Breast epithelium (tissue), 4 donors: ENCODE measurements at places on chromosomes 2 and 18.

DNA sequence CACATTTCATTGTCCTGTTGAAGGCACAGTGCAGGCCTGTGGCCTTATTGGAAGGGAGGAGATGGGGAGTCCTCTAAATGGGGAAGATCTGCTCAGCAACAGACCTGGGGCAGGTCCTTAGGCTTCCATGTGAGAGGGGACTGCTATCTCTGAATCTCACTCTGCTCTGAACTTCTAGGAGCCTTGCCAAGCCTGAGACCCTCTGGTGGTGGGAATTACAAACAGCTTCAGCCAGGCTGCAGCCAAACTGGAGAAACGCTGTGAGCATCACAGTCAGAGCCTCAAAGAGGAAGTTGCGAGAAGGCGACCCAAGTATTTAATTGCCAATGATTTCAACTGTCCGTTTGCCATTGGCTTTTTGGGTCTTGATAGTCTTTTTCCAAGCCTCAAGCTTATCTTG is 66.8 kb upstream of the MC2R start:
- H3K36me3 ChIP-seq, result no peaks in the 10 kb centered on the region
- DNase-seq, result no peak
- H3K27ac ChIP-seq, result no peak overlapping the region
- no peaks in the 10 kb centered on the region for H3K27me3 ChIP-seq
- no peaks in the 10 kb centered on the region for H3K4me1 ChIP-seq

GRCh38 chr2:120844070-120844738 is 108.5 kb downstream of the GLI2 start:
- no peaks in the 10 kb centered on the region for H3K27me3 ChIP-seq
- no peaks in the 10 kb centered on the region for H3K4me1 ChIP-seq
- DNase-seq, result no peak
- no peaks in the 10 kb centered on the region for H3K36me3 ChIP-seq
- no peak overlapping the region for H3K27ac ChIP-seq

DNA sequence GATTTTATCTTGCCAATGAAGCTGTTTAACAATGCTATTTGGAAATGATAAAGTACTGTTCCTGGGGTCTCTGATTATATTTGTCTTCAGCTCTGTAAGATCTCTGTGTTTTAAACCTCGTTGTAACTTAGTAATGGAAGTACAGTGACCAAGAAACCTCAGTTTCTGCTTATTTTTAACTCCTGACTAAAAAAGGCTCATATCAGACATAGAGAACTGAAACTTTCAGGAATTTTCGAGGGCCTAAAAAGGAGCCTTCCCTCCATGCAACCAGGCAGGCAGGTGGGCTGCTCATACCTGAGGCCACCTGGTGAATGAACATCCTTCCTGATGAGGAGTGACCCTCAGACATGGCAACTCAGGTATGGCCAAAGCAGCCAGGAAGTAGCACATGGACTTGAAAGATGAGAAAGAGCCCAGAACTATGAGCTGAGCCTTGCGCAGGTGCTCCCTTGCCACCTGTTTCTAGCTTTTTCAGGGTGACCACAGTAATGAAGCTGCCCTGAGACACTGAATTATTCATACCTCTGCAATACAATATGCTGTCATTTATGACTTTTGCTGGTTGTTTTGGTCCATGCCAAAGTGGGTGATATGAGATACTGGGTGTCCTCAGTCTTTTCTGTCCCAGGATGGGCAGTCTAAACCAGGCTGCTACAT is 23.9 kb downstream of the MYO3B start:
- no peaks in the 10 kb centered on the region for H3K36me3 ChIP-seq
- no peaks in the 10 kb centered on the region for H3K27me3 ChIP-seq
- H3K4me1 ChIP-seq, result no peaks in the 10 kb centered on the region
- DNase-seq, result no peak

DNA sequence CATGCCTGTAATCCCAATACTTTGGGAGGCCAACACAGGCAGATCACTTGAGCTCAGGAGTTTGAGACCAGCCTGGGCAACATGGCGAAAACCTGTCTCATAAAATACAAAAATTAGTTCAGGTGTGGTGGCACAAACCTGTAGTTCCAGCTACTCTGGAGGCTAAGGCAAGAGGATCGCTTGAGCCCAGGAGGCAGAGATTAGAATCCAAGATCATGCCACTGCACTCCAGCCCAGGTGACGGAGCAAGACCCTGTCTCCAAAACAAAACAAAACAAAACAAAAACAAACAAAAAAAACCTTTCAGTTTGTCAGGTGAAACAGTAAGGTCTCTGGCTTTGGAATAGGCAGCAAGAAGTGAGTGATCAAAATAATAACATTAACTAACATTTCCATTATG is 84.6 kb downstream of the CLHC1 start:
- no peaks in the 10 kb centered on the region for H3K4me1 ChIP-seq
- no peak overlapping the region for H3K27ac ChIP-seq
- H3K36me3 ChIP-seq, result no peaks in the 10 kb centered on the region
- H3K27me3 ChIP-seq, result no peaks in the 10 kb centered on the region
- no peak for DNase-seq

GRCh38 chr18:57057890-57058289 is 89.0 kb upstream of the BOD1L2 start:
- H3K27ac ChIP-seq, result no peak overlapping the region
- no peak overlapping the region for H3K4me3 ChIP-seq
- no peaks in the 10 kb centered on the region for H3K4me1 ChIP-seq
- no peaks in the 10 kb centered on the region for H3K36me3 ChIP-seq

DNA sequence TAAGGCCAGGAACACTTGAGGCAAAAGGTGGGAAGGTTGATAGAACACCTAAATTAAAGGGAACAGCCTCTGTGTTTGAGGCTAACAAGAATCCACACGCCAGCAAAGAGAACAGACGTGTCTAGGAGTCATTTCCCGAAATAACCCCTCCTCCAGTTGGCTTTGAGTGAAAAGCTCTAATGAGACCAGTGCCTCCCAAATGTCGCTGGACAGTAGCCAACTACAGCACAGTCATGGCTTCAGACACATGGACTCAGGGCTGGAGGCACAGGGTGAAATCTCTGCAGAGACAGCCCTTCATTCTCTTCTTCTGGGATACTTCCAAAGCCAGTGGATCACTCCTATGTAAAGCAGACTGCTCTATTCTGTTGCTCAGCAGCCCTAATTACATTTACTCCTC is 49.6 kb downstream of the SOWAHC start:
- H3K4me3 ChIP-seq, result no peak overlapping the region
- H3K4me1 ChIP-seq, result peaks cover 10% of the 10 kb centered on the region

DNA sequence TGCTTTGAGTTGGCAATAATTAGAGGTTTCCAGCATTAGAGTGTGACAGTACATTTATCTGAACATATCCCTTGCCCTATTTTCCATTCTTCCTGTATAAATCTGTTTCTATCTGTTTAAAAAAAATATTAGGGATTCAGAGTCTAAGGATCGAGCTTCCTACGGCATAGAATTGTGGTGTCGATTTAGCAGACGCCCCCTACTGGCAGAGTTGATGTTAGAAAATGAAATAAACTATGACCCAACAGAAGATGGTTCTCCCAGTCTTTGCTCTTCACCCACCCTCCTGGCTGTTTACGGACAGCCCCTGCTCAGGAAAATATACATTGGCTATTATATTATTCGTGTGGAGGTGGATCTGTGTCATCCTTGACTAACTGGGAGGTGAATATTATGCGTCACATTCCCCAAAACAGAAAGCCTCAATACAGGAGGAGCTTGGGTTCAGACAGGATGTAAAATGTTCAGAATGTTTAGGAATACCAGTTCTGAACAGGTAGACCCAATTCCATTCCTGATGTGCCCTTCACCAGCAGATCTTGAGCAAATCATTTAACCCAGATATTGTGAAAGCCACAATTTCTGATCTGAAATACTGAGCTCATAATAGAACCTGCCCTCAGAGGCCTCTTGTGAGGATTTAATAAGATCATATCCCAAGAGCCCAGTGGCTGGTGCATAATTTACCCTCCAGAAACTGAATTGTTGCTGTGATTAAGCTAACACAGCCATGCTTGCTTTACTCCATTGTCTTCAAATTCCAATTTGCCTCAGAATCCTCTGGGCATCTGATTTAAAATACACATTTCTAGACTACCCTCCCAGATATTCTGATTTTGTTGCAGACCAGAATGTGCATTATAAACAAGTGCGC is 10.8 kb upstream of the ERMN start:
- no peaks in the 10 kb centered on the region for H3K27me3 ChIP-seq
- no peak for DNase-seq
